ENCODE measurements at places on chromosomes 16 and 17. TPM values are rescaled to one million over a fixed set of nuclear protein-coding genes. Genes with fewer than 3 reads are reported as not detected.

- DNase-seq = peak; percentile 80
These were observed 12.6 kb downstream of the ZBTB4 start for GRCh38 chr17:7466639-7467341.

ARL16 gene
- 44.2 TPM for total RNA-seq

MRC2 gene
- 40.3 TPM for total RNA-seq

ZNF629 gene
- 21.9 TPM for total RNA-seq

TNFRSF13B gene
- total RNA-seq = not detected
